ENCODE measurements at places on chromosomes 1 and 21.

DNA sequence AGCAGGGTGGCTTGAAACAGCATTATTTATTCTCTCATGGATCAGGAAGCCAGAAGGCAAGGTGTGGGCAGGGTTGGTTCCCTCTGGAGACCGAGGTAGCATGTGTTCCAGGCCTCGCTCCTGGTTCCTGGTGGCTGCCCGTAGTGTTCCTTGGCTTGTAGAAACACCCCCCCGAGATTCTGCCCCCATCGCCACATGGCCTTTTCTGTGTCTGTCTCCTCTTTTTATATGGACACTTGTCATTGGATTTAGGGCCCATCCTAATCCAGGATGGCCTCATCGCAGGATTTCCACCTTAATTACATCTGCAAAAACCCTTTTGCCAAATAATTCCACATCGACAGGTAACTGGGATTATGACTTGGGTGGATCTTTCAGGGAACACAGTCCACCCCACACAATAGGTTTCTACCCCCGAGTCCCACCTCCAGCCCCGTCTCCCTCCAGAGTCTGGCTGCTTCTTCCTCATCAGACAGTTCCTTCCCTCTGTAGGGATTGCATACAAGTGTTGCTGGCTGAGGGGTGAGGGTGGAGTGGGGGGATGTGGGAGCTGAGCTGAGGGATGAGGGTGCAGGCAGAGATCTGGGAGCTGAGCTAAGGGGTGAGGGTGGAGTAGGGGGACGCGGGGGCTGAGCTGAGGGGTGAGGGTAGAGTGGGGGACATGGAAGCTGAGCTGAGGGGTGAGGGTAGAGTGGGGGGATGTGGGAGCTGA is 12.3 kb upstream of the NPHP4 start:
- DNase-seq = no peak

DNA sequence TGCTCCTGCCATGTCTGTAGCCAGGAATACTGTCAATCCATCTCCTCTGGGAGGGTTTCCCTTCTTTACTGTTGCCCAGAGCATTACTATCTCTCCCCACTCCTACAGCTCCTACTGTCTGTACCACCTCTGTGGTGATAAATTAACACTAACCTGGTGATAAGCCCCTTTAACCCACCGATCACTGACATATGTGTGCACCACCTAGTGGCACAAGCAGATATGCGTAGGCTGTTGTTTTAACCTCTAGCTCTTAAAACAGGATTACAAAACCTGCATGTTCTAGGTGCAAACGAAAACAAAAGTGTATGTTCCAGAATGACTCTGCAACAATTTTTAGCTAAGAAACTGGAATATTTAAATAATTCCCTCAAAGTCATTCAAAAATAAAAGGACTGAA is 93.9 kb upstream of the BEND5 start:
- no peak for DNase-seq

DNA sequence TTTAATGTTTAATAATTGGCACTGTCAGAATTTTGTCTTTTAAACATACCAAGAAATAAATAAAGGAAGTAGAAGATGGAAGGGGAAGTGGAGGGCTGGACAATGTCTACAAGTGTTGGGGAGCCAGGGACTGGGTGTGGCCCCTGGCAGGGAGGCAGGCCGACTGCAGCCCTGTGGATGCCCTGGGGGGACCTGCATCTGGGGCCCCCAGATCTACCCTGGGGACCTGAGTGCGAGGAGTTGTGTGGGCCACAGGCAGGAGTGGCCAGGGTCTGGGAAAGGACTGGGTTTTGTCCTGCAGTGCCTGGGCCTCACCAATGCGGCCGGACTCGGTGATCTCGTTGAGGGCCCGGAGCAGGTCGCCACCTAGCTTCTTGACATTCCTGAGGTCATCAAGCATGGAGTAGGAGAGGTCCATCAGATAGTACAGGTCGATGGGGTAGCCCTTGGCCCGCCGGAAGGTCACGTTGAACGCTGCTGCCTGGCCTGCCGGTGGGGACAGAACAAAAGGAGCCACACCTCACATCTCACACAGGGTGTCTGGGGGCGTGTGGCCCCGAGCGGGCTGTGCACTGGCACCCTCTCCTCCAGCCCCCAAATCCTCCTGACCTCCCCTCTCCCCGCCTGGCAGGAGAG is 17.5 kb downstream of the ITGB2 start:
- no peak for DNase-seq

DNA sequence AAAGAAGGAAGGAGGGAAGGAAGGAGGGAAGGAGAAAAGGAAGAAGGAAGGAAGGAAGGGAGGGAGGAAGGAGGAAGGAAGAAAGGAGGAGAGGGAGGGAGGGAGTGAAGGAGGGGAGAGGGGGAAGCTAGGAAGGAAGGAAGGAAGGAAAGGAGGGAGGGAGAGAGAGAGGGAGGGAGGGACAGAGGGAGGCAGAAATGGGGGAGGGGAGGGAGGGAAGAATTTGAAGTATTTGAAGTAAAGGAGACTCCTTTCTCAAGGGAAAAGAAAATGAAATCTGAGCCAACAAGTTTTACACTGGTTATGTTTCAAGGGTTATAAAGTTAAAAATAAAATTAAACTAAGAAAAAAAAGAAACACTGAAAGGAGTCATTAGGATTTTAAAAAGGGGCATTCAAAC is 431.4 kb downstream of the BRINP3 start:
- no peak for DNase-seq

- DNase-seq = no peak
These were observed 15.3 kb downstream of the AGPAT3 start for GRCh38 chr21:43880111-43880985.

Measured in AG09319 (cell line).